CD4-positive, alpha-beta T cell treated with Interferon alpha-2 for 1 hour (primary cell): ENCODE measurements at places on chromosomes 4 and X.
A peak's percentile ranks its signal among the peaks of the same experiment; 100 is the strongest.

DNA sequence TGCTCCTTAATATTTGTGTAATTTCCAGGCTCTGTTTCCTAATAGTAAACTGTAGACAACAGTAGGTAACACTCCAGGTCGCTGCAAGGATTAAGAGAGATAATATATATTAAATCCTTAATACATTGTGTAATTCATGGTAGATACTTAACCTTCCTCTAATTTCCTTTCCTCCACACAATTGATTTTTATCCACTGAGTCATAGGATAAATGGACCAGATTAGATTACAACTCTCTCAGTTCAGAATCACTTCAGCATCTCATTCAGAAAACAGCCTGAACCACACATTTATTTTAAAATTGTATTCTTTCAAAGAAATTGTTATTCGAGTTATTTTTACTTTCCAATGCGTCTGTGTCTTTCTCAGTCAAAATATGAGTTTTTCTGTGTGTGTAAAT lies 17.1 kb downstream of the GK2 start:
- no peak for DNase-seq

GRCh38 chrX:115584696-115585095 lies 23.7 kb downstream of the PLS3 start:
- no peak for DNase-seq

GRCh38 chr4:79198951-79199587 lies 126.8 kb downstream of the NAA11 start:
- DNase-seq: no peak

DNA sequence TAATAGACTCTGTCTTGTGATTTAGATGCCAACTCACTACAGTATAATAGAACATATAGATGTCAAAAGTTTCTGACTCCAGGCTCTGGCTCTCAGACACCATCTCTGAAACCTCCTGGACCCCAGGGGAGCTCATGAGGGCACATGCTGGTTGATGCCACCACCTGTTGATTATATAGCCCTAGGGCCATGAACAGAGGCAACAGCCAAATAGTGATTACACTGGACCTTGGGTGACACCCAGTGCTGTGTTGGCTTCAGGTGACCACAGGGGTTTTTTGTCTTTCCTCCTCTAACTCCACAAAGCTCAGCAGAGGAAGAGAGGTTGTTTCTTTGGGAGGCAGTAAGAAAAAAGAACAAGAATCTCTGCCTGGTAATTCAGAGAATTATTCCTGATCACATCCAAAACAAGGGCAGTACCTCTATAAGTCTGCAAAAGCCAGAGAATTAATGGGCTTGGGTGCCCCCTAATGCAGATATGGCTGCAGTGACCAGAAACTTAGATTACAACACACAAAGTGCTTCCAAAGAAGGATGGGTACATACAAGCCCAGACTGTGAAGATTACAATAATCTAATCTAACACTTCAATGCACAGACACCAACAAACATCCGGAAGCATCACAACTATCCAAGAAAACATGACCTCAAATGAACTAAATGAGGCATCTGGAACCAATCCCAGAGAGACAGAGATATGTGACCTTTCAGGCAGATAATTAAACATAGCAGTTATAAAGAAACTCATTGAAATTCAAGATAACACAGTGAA lies 1920.6 kb downstream of the ARAP2 start:
- DNase-seq: no peak

DNA sequence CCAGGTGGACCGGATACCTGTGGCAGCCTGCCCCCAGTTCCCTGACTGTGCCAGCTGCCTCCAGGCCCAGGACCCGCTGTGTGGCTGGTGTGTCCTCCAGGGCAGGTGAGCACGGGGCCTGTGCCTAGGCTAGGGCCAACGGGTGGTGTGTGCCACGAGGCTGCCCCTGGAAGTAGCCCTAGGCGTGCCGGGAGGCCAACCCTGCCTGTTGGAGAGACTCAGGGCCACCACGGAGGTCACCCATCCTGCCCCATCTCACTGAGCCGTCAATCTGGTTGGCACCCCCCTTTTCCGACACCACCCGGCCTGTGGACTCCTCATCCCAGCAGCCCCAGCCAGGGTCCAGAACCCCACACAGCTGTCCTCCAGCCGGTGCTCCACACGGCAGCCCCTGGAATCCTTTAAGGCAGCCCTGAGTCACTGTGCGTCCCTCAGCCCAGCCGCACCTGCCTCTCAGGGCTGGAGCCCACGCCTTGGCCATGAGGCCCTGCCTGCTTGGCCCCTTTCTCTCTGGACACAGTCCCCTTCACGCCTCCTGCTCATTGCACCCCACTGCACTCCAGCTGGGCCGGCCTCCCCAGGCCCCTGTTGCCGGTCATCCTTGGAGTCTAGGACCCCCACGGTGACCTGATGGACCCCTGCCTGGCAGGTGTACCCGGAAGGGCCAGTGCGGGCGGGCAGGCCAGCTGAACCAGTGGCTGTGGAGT lies 5.3 kb downstream of the PLXNB3 start:
- DNase-seq: peak; percentile 1

DNA sequence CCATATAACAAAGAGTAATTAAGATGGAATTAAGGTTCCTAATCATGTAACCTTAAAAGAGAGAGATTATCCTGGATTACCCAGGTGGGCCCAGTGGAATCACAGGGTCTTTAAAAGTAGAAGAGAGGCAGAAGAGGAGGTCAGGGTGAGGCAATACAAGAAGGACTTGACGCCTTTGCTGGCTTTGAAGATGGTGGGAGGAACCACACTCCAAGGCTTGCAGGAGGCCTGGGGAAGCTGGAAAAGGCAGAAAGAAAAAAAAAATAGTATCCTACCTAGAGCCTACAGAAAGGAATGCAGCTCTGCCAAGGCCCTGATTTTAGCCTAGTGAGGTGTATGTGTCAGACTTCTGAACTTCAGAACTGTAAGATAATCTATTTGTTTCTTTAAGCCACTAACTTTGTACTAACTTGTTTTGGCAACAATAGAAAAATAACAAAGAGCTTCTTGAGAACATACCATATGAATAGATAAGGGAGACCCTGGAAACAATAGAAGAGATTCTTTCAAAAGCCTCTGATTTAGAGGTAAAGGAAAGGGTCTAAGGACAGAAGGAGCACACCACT lies 229.9 kb upstream of the TTC29 start:
- DNase-seq: no peak

- no peak for DNase-seq
Observed at GRCh38 chr4:83631066-83631465, 95.2 kb downstream of the GPAT3 start.

DNA sequence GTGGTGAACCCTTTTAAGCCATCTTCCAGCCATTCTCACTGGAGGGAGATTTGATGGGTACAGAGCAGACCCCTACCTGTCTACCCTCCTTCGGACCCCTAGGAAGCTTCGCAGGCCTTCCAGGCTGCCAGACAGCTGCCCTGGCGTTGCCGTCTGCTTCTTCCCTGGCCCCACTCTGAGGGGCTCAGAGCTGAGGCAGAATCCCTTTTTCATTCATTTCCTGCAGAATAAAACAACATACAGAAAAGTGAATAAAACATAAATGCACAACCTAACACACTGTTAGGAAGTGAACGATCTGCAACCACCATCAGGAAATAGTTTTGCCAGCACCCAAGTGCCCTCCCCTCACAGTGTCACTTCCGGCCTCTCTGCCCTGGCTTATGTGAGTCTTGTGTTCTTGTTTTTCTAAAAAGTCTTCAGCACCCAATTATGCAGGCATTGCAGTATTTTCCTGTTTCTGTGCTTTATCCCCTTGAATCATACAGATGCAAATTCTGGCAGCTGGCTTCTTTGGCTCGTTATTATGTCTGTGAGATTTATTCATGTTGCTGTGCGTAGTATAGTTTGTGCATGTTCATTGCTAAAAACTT lies 5.6 kb upstream of the ADD1 start:
- peak; percentile 74 for DNase-seq

DNA sequence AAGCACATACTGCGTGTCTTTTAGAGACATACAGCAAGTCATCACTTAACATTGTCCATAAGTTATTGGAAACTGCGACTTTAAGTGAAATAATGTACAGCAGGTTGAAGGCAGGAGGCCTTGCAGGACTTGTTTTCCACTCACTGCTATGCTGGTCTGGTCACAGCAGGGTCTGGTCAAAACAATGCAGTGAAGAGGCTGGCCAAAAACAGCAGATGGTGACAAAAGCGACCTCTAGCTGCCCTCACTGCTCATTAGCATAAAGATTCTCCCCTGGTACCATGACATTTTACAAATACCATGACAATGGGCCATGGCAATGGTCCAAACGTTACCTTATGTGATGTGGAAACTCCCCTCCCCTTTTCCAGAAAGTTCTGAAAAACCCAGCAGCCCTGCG lies 1283.6 kb downstream of the FSTL5 start:
- no peak for DNase-seq

DNA sequence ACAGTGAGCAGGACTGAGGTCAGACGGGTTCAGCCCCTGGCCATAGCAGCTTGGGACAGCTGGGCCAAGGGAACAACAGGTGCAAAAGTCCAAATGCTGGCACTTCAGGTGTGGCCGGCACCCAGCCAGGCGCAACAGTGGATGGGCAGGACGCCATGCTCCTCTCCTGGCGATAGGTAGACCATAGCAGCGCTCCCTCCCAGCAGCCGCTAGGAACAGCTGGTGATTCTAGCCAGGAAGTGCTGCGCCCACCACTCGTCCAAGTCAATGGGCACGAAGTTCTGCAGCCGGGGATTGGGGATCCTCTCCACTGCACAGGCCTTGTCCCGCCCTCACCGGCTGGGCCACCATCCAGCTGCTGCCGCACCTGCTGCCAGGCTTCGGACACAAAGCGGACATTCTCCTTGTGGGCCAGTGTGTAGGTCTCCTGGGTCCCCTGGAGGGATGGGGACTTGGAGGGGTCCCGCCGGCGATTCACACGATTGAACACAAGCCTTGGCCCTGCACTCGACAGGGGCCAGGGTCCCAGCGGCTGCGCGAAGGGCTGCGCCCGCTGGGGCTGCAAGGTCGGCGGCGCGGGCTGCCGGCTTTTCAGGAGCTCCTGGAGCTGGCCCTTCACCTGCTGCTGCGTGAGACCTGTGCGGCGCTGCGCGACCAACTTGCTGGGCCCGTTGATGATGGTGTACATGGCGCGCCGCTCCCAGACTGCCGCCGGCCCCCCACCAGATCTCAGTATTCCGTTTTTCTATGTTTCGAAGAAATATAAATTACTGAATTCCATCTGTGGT lies 227.5 kb upstream of the STK26 start:
- DNase-seq: no peak

- no peak for DNase-seq
Observed at GRCh38 chr4:170009291-170009690, 16.9 kb downstream of the MFAP3L start.

- peak; percentile 18 for DNase-seq
Observed at GRCh38 chr4:106369456-106370060, 980 bp upstream of the GIMD1 start.

DNA sequence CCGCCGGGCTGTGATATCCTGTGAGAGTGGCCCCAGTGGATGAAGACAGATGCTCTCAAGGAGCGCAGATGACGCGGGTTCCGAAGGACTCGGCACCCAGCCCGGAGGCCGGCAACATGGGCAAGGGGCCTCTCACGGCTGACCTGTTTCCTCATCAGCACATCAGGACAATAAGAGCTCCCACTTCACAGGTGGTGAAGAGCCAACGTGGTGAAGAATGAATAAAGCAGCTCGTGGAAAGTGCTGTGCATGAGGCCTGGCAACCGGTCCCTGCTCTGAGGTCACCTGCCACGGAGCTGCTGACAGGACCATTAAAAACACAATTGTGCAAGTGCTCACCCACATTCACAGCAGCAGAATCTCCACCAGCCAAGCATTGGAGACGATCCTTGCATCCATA lies 22.9 kb downstream of the ABLIM2 start:
- no peak for DNase-seq

DNA sequence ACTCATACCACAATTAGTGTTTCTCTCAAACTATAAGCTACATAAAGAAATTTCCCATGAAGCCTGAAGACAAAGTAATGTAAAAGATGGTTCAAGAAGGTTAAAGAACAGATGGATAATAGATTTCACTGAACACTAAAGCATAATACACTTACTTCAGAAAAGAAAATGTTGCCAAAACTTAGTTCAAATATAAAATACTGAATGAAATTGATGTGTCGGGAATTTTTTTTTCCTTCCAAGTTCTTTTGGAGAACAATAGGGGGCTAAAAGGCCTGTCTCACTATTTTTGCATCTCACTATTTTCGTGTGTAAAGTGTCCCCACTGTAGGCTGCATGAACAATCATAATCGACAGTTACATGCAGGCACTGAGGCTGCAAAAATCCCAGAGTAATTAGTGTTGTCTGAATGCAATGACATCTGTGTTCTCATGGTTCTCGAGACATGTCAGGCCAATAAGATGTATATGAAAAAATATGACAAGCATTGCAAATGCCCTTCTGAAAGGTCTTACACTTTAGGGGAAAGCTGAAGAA lies 11.9 kb upstream of the MAB21L2 start:
- DNase-seq: no peak

DNA sequence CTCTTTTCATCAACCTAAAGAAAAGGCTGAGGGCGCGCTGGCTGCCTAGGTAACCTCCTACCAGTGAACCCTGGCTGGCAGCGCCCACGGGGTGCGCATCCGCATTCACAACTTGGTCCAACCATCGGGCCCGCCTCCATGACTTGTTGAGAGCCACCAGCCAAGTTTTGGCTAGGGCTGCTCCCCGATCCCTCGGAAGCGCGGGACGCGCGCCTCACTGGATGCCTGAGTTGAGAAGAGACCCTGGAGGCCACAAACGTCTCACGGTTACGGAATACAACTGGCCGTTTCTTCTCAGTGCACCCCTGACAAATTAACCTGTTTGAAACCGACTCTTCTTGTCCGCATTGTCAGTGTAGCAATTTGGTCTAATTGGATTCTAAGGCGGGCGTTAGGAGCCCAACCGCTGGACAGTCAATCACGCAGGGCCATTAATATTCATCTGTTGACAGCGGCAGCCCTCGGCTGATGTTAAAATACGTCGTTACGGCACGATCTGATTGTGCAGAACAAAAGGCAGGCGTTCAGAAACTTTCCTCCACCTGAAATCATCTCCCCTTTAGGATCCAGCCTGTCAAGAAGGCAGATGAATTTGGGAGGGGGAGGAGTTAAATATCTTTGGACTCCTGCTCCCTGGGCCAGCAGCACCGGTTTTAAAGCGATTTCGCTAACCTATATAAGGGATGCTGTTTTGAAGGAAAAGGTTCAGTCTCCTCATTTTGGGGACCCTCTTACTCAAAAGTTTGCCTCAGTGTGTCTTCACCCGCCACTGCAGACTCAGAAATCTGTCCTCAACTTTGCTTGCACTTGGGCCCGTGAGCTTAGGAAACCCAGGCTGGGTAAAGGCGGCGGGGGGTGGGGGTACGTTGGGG lies 1.2 kb downstream of the GPC3 start:
- no peak for DNase-seq
